Esophagus mucosa (tissue), 1 donor: ENCODE measurements at places on chromosomes 11 and 22. TPM values are rescaled to one million over a fixed set of nuclear protein-coding genes. Genes with fewer than 3 reads are reported as not detected.

Gene NRXN2
- 0.12 TPM for total RNA-seq

Gene HIRA
- total RNA-seq: 15.8 TPM

Gene PKP3
- 359 TPM for total RNA-seq

Gene ROBO4
- 2.3 TPM for total RNA-seq

Gene RCOR2
- 0.16 TPM for total RNA-seq

Gene MAPK8IP2
- total RNA-seq: 2.3 TPM

Gene KRTAP5-10
- total RNA-seq: 0.16 TPM

Gene CCDC88B
- total RNA-seq: 4.5 TPM

Gene CABP7
- total RNA-seq: not detected

Gene SGSM1
- total RNA-seq: 0.20 TPM

Gene SAA4
- 0.64 TPM for total RNA-seq

Gene SCO2
- 1.2 TPM for total RNA-seq

Gene PLAAT4
- 5.5 TPM for total RNA-seq

Gene TMEM121B
- 0.28 TPM for total RNA-seq

Gene NOX4
- 0.16 TPM for total RNA-seq

Gene ANGPTL5
- not detected for total RNA-seq

Gene FREY1
- total RNA-seq: 0.56 TPM

Gene SCGB1A1
- total RNA-seq: 0.48 TPM

Gene WDR74
- 41.0 TPM for total RNA-seq

Gene FGF4
- not detected for total RNA-seq

Gene GRM5
- not detected for total RNA-seq

Gene KCNQ1
- total RNA-seq: 1.6 TPM

Gene SAA2
- total RNA-seq: 19.0 TPM

Gene SAAL1
- total RNA-seq: 10.4 TPM

Gene CTTN
- total RNA-seq: 173 TPM

Gene MED17
- total RNA-seq: 16.0 TPM

Gene WBP2NL
- 0.60 TPM for total RNA-seq

Gene NPTXR
- 0.44 TPM for total RNA-seq

Gene HORMAD2
- not detected for total RNA-seq

Gene PIWIL4
- total RNA-seq: 0.80 TPM

Gene ASRGL1
- 1.2 TPM for total RNA-seq

Gene POU2F3
- total RNA-seq: 3.2 TPM

Gene PHLDA2
- total RNA-seq: 45.0 TPM
